ENCODE measurements at places on chromosomes 5 and 9.

GRCh38 chr5:134541736-134542376 lies 16.4 kb downstream of the JADE2 start:
- DNase-seq = no peak

- DNase-seq = no peak
Observed at GRCh38 chr5:58232130-58232529, 227.8 kb downstream of the PLK2 start.

DNA sequence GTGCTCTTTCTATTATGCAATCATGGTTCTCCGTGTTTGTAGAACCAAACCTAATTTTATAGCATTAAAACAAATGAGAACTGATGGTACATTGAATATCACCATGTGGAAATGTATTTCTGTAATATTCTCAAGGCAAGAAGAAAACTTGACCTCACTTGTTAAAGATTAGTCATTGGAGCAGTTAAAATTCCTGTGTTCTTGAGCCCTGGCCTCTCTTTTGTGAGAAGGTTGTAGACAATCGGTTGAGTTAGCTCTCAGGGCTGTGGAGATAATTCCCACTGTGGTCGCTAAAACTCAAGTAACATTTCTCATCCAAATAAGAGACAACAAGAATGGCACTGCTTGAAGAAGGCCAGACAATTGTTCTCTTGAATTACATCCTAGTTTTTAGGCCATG lies 216.0 kb upstream of the KLF4 start:
- no peak for DNase-seq

- no peak for DNase-seq
Observed at GRCh38 chr5:98464737-98465330, 308.6 kb upstream of the RGMB start.

DNA sequence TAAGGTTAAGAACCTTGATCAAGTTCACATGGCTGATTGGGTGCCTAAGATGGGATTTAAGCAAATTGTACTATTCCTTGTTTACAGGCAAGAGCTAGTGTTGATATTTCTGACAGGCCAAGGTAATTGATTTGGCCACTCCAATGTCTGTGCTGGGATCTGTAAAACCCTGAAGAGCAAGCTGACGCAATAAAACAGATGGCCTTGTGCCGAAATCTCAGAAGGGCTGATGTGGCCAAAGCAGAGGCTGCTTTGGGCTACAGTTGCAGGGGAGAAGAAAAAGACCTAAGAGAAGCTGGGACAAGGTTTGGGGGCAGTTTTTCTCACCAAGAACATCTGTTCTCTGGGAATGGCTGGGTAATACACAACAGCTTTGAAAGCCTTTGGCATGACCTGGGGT lies 463.2 kb upstream of the ZNF608 start:
- DNase-seq = no peak

All from stimulated activated CD4-positive, alpha-beta T cell treated with anti-CD3 and anti-CD28 coated beads, Interleukin-12 subunit alpha, Interleukin-12 subunit beta, amount 100 ng/mL, for 24 hours (primary cell).